KG1 (cell line): ENCODE measurements at places on chromosomes 4 and X.

DNA sequence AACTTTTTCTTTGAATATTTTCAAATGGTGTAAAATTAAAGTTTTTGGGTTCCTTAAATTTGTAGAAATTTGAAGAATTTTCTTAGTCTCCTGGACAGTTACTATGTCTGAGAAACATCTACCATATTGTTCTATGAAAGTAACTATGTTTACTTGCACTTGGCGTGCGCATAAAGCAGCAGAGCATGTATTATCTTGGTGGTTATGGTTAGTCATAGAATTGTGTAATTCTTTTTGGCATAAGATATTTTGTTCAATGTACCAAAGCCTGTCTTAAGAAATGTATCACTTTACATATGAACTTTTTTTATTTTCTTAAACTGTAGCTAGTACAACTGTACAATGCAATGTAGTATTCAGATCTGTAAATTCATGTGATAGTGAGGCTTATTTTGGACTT lies 49.2 kb downstream of the CDS1 start:
- no peak for DNase-seq

DNA sequence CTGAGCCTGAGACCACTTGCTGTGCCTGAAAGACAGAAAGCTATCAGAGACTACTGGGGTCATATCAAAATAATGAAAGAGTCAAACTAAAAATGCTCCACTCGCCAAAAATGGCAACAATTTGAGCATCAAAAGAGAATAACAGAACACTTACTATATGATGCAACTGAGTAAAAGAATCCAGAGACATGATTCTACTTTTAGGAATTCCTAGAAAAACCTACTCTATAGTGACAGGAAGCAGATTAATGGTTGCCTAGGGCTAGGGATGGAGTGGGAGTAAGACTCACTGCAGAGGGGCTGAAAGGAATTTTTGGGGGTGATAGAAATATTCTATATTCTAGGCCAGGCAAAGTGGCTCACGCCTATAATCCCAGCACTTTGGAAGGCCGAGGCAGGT lies 29.4 kb upstream of the SLAIN2 start:
- DNase-seq: no peak

DNA sequence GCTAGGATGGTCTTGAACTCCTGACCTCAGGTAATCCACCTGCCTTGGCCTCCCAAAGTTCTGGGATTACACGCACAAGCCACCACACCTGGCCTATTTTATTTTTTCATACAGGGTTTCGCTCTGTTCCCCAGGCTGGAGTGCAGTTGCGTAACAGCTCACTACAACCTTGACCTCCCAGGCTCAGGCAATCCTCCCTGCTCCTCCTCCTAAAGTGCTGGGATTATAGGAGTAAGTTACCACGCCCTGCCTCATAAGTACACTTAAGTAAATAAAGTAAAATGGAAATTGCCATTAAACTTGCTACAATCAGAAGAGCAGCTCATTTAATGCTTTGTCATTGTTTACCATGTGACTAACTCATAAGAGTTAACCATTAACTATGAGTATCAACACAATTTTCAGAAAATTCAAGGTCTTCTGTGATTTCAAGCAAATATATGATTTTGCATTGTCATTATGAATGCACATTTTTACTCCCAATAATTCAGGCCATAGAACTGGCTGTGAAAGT lies 12.3 kb downstream of the UGDH start:
- DNase-seq: no peak

DNA sequence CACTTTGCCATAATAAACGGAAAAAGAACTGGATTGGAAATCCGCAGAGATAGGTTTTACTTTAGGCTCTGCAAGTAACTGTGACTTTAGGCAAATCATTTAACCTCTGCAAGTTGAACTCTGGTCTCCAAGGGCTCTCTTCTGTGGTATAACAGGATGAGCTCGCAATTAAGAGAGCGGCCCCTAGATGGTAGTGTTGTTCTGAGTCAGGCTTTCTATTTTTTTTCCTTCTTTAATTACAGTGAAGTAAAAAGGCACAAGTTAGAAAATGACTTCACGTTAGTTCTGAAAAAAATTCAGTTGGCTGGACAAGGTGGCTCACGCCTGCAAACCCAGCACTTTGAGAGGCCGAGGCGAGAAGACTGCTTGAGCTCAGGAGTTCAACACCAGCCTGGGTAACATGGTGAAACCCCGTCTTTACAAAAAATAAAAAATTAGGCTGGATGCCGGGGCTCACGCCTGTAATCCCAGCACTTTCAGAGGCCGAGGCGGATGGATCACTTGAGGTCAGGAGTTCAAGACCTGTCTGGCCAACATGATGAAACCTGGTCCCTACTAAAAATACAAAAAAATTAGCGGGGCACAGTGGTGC lies 18.0 kb downstream of the RPS3A start:
- no peak for DNase-seq

GRCh38 chrX:112051576-112051975 lies 31.0 kb downstream of the TRPC5 start:
- no peak for DNase-seq

DNA sequence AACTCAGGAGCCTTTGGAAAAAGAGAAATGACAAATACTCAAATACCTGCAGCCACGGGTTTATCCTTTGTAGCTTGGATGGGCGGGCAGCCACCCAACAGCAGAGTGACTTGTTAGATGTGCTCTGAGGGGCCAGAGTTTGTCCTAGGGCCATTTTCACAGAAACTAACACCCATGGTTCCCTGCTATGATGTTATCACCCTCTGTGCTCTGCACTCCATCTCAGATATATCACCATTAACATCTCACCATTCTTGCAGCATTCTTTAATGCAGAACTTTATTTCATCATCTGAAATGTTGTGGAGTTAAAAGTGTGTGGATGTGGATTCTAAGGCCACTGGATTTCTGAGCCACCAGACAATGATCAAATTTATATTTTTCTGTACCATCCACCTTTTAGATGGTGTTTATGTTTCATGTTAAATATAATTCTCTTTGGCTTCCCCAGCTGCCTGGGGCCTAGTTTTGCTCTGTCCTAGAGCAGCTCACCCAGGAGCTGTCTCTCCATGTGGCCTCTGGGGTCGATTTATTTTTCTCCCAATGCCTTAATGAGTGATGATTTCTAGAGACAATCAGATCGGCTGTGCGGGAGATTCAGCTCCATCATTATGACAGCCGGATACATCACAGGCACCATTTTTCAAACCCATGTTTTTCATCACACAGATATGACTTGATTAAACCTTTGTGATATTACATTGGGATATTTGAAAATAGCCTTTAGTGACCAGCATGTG lies 380.8 kb downstream of the BCOR start:
- no peak for DNase-seq
